ENCODE measurements at places on chromosomes 6 and 20. TPM values are rescaled to one million over a fixed set of nuclear protein-coding genes. Genes with fewer than 3 reads are reported as not detected.

Gene CCN6
- total RNA-seq, result not detected

Gene BCAS1
- total RNA-seq, result not detected

Gene HSD17B8
- not detected for total RNA-seq

Gene TTBK1
- not detected for total RNA-seq

Gene LGSN
- not detected for total RNA-seq

Gene DYNLT1
- total RNA-seq, result 133 TPM

DNA sequence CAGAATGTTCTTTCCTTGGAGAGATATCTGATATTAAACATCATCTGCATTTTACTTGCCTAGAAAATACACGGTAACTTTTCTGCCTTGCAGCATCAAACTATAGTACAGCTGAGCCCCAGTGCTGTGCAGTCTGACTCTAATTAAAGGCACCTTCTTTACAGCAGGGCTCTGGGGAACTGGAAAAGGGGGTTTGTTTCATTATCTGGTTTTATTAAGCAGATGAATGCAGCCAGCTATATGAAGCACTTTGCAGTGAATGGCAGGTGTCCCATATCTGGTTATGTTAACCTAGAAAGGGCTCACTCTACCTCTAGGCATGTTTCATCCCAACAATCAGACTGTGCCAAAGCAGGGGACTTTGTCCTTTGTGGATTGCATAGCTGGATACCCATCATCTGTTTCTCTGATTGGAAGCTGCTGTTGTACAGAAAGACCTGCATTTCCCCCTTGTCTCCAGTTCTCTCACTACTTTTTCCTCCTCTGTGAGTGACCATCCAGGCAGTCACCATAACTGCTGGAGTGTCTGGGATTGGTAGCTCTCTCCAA, 39.6 kb upstream of the CMTR1 start:
- no peak for DNase-seq

- no peak for DNase-seq
Observed at GRCh38 chr6:34859951-34860350, 27.9 kb downstream of the TAF11 start.

GRCh38 chr6:156437121-156437879, 339.9 kb upstream of the ARID1B start:
- no peak for DNase-seq

GRCh38 chr6:87334683-87335082, 5.6 kb upstream of the GJB7 start:
- DNase-seq, result no peak

GRCh38 chr6:149046164-149046821, 271.2 kb upstream of the TAB2 start:
- no peak for DNase-seq

GRCh38 chr6:122033564-122034181, 365.8 kb upstream of the HSF2 start:
- DNase-seq, result no peak

- DNase-seq, result no peak
Observed at GRCh38 chr6:130032758-130033340, 14.5 kb downstream of the L3MBTL3 start.

- no peak for DNase-seq
Observed at GRCh38 chr6:121382467-121383121, 48.3 kb upstream of the TBC1D32 start.

- no peak for DNase-seq
Observed at GRCh38 chr20:19713822-19714578, 44.1 kb upstream of the RIN2 start.

DNA sequence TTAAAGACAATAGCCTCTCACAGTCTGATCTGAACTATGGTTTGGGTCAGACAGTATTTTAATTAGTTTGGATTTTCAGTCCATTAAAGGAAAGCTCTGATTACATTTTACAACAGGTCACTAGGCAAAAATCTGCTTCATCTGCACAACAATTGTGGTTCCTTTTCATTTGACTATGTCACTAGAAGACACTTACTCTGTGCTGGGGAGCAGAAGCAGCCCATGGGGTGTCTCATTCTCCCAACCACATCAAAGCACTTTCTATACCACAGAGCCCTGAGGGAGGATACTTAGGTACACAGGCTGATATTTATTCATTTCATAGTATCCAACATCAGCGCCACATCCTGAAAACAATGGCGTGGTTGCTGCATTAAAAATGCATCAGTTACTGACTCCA, 36.6 kb upstream of the HDAC2 start:
- no peak for DNase-seq

DNA sequence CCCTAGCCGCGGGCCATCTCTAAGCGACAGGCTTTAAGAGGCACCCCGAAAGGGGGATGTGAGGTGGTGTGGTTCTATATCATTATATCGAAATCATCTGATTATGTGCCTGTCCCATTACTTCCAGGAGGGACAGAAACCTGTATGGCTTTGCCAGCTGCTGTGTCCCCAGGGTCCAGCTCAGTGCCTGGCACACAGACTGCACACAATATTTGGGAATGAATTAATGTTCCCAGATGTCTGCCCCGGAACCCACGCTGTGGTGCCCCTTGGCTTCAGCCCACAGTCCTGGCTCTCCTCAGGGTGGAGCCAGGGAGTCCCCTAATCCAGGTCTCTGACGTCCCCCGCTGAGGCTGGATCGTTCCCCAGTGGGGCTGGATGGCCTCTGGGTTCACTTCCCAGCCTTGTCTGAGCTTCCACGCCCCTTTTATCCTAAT, 8.9 kb upstream of the AHCY start:
- no peak for DNase-seq

DNA sequence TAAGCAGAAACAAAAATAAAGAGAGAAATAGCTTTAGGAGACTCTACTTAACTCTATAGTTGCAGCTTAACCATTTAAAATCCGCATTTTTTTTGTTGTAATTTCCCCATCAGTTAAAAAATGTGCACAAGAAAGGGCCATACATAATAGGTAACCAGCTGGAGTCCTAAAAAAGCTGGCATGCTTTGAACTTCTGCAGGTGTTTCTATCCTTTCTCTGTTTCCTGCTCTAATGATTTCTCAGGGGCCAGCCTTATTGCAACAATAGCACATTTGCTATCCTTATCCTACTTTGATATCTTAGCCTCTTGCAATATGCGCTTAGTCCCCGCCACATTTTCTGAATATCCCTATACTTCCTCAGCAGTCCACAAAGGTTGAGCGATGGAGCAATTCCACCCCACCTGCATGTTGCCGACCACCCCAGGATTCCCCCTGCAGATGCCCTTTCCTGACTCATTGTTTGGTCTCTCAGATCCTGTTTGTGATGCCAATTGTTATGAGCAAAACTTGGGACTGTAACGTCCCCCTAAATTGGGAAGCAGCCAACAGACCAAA, 48.5 kb downstream of the TRIM27 start:
- no peak for DNase-seq

DNA sequence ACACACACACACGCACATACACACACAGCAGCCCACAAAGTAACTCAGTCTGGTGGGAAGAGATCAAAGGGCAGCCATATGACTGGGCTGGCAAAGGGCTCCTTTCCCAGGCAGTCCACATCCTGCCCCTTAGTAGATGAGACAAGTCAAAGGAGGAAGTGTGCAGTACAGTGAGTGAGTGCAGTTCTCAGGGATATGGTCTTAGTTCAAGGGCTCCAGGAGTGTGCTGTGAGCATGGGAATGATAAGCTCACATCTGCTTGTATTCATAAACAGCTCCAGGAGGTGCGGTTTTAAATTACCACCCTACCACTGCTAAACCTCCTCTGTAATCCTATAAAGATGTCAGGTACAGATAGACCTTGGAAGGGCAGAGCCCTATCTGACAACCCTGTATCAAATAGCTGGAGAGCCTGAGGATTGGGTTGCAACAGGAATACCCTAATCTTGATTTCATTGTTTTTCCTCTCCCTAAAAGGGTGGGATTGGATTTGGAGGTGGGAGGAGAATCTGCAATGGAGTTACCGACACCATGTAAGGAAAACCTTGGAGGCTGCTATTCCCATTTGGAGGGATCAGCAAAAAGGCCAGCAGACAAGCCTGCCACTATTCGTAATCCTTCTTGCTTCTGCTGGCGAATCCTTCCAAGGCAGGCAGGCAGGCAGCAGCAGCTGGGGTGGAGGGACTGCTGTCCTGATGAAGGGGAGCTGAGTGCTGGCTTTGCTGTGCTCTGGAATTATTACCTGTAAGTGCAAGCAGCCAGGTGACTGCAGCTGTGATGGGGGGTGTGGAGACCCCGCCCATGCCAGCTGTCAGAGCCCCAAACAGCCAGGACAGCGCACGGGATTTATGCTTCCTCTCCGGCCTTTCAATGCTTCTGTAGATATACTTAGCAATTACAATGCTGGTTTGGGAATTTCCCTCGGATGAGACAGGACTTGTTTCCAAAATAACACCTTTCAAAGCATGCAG, 342.7 kb downstream of the PRL start:
- peak; percentile 10 for DNase-seq

- no peak for DNase-seq
Observed at GRCh38 chr6:98547151-98547550, 287.2 kb upstream of the POU3F2 start.

DNA sequence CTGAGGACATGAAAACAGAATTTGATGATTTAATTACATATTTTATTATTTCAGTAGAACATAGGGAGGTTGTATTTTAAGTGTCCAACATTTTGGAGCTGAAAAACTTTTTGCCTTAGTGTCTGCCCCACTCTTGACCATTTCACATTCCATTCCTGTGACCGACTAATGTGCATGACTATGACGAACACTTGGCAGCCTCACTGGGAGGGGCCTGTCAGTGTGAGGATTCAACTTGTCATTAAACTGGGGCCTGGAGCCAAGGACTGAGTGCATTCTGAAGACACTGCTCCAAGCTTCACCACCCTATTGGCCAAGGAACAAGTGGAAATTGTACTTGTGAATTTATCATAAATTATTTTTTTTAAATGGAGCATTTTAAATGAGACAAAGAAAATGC, 661.3 kb downstream of the BCKDHB start:
- DNase-seq, result peak; percentile 95

GRCh38 chr20:2801286-2801728, 880 bp upstream of the CPXM1 start:
- no peak for DNase-seq

- no peak for DNase-seq
Observed at GRCh38 chr6:11437824-11438459, 99.6 kb upstream of the TMEM170B start.

GRCh38 chr20:61932711-61933480, 132.8 kb downstream of the TAF4 start:
- no peak for DNase-seq

DNA sequence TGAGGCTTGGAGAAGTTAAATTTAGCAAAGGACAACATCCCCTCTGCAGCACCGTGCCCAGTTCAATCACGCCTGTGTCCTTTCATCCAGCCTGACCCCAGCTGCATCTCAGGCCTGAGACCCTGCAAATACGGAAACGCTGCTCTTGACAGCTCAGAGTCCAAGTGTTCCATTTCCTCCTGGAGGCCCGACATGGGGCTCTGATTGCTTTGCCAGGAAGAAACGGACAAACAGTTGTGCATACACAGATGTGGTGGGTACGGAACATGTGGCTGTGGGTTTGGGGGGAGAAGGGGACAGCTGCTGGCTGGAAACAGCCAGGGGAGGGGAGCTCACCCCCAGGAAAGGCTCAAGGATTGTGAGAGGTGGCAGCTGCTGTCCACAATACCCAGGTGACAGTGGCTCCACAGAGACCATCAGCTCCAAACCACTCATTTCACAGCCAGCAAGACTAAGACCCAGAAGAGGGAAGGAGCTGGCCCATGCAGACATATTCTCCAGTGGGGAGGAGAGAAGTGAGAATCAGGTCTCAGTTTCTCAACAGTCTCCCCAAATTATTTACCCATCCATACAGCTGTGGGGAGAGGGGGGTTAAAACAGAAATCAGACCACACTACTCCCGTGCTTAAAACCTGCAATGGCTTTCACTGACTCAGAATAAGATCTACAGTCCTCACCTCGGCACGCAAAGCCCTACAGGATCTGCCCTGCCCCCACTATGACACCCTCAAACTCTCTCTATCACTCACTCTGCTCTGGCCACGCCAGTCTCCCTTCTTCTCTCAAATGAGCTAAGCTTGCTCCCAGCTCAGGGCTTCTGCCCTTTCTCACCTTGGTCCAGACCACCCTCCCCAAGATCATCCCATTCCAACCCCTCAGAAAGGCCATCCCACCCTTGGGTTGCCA, 89.1 kb downstream of the PREX1 start:
- DNase-seq, result no peak

DNA sequence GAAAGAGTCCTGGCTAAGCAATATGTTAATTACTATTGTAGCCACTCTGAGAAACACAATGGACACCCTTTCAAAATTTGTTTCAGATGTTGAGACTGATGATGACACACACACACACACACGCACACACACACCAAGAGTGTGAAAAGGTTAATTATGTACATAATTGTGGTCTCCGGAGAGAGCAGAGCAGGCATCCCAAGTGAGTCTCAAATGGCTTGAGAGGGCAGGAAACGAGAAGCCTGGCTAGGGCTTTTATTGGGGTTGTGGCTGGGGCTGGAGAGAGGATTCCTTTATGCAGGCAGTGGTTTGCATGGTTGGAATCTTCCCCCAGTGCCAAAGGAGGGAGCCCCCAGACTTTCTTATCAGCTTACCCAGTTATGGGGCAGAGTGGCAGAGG, 38.2 kb upstream of the NKX2-4 start:
- no peak for DNase-seq

GRCh38 chr20:14067603-14068002, 72.3 kb downstream of the MACROD2 start:
- DNase-seq, result no peak

Data from MG63 (cell line).